Keratinocyte (primary cell): ENCODE measurements at places on chromosomes 11 and 22. TPM values are rescaled to one million over a fixed set of nuclear protein-coding genes. Genes with fewer than 3 reads are reported as not detected.
A peak's percentile ranks its signal among the peaks of the same experiment; 100 is the strongest.

NCAM1 gene
- 0.02 to 0.04 TPM (median 0.03 TPM) in 3 replicates for polyA plus RNA-seq

UCP2 gene
- 1.1 to 2.5 TPM (median 2.3 TPM) in 3 replicates for polyA plus RNA-seq

CEP57 gene
- polyA plus RNA-seq, result 12.0 to 27.1 TPM (median 16.9 TPM) in 3 replicates

UQCR10 gene
- polyA plus RNA-seq, result 140 to 174 TPM (median 161 TPM) in 3 replicates

DNA sequence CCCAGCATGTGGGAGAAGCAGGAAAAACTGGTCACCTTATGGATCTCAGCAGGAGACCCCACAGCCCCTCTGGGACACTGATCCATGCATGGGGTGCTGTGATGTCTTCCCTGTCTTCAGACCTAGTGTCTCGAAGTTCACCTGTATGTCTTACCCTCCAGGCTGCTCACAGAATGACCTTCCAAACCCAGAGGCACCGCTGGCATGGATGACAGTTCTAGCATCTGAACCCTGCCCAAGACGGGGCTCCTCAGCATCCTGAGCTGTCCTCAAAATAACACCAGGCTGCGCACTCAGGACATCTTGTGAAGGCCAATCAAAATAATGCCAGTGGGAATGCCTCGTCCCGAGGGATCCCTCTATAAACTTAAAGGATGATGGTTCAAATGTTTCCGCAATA lies 824.9 kb downstream of the TBC1D22A start:
- DNase-seq, result no peak

GRCh38 chr11:134374171-134374570 lies 37.9 kb downstream of the B3GAT1 start:
- DNase-seq, result no peak

DNA sequence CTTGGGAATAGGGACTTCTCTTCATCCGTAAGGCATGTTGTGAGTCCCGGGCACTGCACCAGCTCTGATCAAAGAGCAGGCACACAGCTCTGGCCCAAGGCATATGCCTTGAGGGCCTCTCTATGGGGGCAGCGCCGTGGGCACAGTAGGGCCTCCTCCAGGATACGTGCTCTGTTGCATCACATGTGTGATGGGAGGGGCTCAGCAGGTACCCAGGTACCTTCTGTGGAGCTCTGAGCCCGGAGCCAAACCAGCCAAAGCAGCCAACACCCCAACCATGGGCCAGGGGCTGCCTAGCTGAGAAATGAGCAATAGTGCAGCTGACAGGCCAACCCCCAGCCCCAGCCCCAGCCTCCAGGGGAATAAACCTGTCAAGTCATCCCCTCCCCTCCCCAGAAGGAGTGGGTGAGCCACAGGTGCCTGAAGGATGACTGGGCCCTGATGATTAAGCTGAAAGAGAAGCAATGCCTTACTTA lies 79.7 kb upstream of the SHISAL1 start:
- DNase-seq, result no peak

DNA sequence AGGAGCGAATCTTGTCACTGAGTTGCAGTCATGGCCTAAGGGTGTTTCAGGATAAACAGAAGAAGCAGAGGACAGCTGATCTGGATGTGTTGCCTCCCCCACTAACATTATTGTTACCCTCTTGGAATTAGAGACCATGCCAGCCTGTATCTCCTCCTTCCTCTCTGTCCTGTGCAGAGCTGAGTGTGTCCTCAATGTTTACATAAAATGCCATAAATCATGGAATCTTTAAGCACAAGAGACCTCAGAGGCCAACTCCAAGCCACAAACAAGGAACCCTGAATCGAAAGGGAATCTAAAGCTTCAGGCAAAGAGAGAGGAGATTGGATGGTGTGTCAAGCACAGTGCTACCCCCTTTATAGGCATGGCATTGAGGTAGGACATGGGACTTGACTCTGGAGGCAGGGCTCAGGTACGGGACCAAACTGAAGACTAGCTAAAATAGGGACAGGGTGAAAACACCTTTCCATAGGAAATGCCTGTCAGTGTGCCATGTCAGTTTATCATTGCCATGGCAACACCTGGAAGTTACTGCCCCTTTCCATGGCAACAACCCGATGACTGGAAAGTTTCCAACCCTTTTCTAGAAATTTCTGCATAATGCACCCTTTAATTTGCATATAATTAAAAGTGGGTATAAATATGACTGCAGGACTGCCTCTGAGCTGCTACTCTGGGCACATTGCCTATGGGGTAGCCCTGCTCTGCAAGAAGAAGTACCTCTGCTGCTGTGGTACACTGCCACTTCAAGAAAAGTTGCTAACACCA lies 489.7 kb downstream of the MIAT start:
- no peak for DNase-seq

GRCh38 chr11:7569044-7569443 lies 55.2 kb downstream of the PPFIBP2 start:
- DNase-seq, result no peak

GRCh38 chr11:13298765-13299164 lies 21.2 kb downstream of the BMAL1 start:
- DNase-seq, result no peak

DNA sequence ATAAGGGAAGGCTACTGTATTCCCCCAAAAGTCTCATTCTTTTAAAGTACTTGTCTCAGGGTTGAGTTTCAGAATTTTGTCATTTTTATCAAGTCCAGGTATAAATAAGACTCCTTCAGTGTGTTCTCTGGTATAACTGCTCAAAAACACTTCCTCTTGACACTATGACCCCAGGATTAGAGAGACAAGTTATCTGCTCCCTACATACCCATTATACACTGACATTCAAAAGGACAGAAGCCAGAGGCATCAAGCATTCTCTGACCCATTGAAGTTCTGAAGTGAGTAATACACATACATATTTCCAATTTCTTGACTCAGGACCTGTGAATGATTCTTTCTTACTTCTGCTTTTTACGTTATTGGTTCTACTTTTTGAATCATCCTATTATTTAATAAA lies 447.8 kb upstream of the CNTN5 start:
- no peak for DNase-seq

DNA sequence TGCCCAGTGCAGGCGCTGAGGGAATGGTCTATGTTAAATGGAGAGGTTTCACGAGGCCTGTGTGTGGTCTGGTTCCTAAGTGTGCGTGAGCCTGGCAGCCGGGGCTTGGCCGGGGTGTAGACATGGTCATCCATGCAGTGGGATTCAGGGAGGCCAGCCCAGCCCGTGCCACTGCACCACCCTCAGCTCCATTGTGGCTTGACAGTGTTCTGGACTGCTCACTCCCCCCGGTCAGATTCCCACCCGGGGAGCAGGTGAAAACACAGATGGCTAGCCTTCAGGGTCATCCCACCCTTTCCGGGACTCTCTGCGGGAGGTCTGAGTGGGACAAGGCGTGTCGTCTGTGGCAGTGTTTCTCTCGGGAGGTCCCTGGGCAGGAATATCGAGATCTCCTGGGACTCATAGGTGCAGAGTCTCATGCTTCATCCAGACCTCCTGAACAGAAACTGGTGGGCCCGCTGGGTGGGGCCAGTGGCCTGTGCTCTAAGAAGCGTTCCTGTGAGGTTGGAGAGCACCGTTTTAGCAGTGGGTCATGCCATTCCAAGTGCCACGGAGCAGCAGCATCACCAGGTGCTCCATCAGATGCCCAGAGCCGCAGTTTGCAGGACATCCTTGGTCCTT lies 52.3 kb downstream of the ST14 start:
- DNase-seq, result no peak

DNA sequence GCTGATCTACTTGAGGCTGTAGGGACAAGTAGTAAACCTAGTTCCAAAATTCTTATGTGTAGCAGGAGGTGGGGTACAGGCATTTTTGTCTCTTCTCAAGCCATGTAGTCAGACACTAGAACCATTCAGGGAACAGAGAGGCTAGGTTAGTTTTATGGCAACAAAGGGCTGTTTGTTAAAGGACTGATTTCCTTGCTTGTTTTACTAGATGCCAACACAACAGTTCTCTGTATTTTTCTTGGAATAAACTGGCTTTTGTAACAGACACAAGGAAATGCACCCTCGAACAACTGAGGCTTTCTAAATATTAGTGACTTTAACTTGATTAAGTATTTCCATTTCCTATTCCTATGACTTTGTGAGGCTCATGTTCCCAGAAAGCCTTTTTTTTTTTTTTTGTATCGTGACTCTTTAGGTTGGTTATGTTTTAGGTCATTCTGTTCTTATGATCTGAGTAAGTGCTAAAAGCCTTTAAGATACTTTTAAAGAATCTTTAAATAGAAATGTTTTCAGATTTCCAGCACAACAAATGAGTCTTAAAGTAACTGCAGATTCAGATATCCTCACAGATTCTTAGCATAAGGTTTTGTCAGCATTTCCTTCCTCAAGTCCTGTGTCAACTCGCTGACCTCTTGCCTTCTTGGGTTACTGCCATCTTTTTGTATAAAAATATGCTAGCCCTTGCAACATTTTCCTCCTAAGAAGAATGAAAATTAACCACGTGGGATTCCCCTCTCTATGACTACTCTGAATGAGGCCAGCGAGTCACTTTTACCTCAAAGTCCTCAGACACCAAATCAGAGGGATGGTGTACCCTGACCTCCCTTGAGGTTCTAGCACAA lies 92.5 kb downstream of the CCDC83 start:
- DNase-seq, result no peak

DNA sequence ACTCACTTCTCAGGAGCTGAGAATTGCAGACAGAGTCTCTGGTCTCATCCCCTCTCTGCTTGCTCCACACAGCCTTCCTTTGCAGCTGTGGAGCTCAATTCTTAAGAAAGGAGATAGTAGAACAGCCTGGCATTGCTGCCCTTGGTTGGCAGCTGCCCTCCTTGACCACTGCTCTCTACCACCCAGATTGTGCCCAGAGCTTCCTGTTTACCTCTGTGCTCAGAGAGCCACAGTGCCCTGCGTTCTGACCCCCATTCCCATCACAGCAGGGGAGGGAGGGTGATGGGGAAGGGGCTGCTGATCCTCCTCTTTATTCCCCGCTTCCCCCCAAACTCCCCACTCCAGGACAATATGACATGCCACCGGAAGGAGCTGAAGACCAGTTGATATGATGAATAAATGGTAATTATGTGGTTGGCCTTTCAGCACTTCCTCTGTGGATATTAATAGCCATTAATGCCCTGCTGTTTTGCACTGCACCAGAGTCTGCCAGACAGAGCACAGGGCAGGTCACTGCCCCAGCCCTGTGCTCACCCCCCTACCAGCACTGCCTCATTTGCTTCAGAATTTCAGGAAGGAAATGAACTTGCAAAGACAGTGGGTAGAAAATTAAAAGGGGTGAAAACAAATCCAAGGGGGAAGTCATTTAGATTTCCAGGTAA lies 426.8 kb upstream of the CADM1 start:
- DNase-seq, result no peak

GRCh38 chr11:73019449-73019848 lies 122.7 kb downstream of the FCHSD2 start:
- no peak for DNase-seq

- DNase-seq, result peak; percentile 25
Observed at GRCh38 chr11:12893787-12894672, 115.1 kb upstream of the RASSF10 start.

DNA sequence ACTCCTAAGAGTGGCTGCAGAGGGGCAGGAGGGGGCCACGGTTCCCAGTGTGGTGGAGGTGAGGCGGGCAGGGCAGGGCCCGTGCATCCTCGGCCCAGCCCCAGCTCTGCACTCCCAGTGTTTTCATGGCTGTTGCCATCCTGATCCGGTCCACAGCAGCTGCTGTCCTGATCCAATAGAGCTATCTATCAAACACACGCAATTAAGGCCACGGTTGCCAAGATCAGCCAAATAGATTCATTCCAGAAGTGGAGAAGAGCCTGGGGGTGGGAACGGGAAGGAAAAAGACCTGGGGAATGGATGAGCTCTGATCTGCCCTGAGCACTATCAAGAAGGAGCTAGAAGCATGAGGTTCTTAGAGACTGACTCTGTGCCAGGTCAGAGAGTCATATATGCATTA lies 160.9 kb upstream of the SYT13 start:
- DNase-seq, result no peak

DNA sequence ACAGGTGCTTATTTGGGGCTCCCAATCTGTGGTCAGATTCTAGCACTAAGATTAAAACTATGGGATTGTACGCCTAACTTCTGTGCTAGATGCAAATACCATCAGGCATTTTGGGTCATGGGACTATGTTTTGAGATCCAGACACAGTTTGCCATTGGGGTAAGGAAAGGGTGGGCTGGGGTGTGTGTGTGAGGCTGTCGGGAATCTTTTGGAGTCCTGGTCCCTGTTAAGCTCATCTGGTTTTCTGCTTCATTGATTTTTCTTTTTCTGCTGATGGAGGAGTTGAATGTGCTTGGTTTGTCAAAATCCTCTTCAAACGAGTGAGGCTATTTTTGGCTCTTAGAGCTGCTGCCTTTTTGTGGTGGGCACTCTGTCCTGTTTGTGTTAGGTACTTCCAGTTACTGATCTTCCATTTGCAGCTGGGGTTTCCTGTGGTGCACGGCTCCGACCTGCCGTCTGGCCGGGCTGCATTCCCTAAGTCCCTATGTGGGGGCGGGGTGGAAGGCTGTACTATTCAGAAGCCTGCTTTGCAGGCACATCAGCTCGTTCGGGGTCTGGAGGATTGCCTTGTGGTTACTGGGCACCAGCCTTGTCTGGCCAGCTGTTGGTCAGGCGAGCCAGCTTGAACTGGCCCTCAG lies 2.9 kb downstream of the BCR start:
- DNase-seq, result no peak

DNA sequence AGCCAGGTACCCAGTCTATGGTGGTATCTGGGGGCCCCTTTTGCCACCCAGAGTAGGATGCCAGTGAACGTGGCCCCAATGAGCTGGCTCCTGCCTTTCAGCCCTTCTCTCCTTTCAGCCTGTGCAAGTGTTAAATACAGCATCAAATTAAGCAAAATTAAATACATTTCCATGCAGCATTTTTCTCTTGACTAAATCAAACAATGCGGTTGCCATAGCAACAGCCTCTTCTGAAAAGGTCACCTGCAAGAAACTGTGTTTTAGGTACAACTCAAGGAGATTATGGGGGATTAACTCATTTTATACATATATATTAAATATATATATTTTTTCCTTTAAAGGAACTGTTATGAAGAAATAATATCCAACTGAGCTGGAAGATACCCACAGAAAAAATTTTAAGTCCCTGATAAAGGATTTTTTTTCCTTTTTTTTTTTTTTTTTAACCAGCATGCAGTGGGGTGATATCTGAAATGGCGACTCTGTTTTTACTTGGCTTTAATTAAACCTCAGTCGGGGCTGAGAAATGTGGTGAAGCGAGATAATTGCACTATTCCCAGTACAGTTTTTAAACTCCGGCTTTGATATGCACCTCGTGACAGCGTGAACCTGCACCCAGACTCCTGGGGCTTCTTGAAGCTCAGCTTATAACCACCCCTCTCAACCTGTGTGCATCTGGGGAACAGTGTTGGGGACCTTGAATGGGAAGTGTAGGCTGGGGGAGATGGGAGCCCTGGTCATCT lies 115.3 kb downstream of the PKNOX2 start:
- DNase-seq, result no peak

GRCh38 chr11:14218728-14219127 lies 140.3 kb downstream of the RRAS2 start:
- no peak for DNase-seq

GRCh38 chr11:33529461-33529860 lies 171.2 kb downstream of the C11orf91 start:
- no peak for DNase-seq
